ENCODE measurements at places on chromosomes 2 and 18.

DNA sequence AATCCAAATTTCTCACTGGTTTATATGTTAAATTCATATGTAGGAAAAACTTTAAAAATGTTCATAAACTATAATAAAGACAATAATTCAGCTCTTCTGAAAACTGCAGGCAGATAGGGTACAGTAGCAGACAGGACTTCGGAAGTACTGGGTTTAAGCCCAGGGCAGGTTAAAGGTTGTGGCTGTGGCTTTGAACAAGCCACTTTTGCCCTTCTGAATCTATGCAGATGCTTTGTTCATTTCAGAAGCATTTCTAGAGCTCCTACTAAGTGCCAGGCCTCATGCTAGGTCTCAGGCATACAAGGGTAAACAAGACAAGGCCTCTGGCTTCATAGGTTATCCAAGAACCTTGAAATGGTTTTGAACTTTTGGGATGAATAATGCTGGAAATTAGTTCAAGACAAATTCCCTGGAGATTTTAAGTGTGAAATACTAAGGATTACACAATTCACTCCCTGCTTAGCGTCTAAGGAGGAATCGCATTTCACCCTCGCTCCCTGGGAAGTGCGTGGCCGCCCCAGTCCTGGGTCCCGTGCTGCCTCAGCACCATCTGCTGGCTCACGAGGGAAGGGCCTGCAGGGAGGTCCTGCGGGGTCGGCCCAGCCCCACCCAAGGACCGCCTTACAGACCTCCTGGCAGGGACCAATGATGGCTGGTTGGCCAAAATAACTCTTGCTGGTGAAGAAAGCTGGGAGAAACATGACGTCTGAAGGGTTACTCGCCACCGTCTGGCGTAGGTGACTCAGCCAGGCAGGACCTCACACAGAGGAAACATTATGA lies 67.7 kb upstream of the L3MBTL4 start:
- no peak for DNase-seq

DNA sequence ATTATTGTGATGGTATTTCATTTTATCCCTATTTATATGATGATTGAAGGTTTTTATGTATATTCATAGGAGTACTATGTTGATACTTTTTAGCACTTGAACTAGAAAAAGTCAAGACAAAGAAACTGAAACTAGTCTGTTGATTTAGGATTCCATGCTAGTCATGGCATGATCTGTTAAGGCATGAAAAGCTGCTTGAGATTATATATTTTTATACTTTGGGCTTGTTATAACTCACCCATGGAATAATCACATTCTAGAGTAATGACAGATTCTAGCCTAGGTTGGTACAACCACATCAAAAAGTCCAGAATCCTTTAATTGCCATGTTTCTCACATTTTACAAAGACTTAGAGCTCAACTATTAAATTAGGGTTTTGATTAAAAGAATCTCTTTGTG lies 472.6 kb upstream of the CELF4 start:
- no peak for DNase-seq

DNA sequence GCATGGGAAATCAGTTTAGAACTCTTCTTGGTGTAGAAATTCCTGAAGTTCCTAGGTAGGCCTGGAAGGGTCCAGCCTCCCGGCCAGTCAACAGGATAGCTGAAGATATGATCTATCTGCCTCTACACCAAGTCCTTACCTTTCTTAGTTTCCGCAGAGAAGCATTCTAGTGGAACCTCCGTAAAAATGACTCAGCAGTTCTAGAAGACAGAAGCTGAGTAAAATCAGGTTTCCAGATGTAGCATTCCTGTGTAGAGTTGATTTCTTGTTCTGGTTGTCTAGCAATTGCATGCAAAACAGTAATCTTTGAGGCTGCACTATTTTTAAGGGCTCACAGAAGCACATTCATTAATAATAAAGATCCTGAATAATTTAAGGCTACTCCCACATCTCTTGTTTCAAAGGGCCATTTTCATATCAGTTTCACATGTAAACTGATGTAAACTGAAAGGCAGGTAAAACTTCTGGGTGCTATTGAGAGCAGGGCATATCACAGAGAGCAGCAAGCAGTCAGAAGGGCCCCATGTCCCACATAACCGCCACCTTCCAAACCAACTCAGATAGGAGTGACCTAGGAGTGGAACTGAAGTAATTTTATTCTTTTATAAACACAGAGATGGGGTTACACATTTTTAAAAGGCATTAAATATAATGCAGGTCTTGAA lies 3.2 kb upstream of the DYTN start:
- no peak for DNase-seq

- DNase-seq: no peak
Measured at GRCh38 chr2:209579230-209579749, 155.4 kb downstream of the MAP2 start.

- no peak for DNase-seq
Measured at GRCh38 chr18:62140259-62140658, 46.6 kb downstream of the PIGN start.

- no peak for DNase-seq
Measured at GRCh38 chr2:226001716-226002115, 602.2 kb downstream of the NYAP2 start.

DNA sequence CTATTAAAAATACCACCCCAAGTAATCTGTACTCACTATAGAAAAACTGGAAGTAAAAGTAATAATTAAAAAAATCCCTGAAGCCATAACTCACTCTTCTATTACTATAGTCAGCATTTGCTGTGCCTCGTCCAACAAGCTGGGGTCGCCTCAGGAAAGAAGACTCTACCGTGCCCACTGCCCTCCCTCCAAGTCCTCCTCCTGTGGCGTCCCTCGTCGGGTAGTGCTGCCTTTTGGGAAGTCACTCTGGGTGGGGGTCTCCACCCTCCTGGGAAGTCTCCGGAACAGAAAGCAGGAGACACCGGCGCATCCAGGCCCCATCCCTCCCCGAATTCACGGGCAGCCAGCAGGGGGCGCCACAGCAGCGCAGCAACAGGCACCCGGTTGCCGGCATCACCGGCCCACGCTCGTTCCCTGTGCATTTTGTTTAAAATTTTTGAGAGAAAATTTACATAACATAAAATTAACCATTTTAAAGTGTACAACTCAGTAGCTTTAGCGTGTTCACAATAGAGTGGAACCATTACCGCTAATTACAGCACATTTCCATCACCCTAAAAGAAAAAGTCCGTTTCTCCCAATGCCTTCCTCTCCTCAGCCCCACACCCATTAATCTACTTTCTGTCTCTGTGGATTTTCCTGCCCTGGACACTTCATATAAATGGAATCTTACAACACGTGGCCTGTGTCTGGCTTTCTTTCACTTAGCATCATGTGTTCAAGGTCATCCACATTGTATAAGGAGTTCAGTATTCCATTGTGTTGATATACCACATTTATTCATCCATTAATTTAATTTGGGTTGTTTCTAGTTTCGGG lies 62.2 kb downstream of the ADNP2 start:
- DNase-seq: no peak

DNA sequence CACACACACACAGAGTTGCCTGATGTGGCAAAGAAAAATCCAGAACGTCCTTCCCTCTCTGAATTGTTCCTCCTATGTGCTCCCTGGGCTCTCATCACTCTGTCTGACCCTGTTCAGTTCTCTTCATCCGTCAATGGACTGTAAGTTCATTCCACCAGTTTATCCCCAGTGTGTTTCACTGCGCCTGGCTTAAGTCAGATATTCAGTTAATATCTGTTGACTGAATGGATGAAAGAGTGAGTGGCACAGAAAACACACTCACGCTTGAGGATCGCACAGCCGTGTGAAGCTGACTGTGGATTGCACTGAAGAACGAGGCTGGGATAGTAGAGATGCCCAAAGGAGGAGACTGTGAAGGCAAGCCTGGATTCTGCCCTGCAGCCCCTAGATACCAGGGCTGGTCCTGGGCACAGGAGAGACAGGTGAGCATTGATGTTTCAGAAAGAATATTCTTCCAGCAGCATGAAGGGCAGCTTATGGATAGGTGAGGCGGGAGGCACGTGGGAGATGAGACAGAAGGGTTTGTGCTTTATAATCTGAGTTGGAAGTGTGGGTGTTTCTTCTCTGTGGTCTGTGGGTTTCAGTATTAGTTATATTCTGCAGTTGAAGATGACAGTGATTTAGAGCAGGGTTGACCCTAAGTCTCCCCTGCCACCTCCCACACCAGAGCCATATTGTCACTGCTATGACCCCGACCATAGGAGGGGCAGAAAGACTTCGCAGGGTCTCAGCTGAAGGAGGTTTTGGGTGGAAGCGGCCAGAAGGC lies 129.9 kb downstream of the SOCS6 start:
- DNase-seq: no peak

DNA sequence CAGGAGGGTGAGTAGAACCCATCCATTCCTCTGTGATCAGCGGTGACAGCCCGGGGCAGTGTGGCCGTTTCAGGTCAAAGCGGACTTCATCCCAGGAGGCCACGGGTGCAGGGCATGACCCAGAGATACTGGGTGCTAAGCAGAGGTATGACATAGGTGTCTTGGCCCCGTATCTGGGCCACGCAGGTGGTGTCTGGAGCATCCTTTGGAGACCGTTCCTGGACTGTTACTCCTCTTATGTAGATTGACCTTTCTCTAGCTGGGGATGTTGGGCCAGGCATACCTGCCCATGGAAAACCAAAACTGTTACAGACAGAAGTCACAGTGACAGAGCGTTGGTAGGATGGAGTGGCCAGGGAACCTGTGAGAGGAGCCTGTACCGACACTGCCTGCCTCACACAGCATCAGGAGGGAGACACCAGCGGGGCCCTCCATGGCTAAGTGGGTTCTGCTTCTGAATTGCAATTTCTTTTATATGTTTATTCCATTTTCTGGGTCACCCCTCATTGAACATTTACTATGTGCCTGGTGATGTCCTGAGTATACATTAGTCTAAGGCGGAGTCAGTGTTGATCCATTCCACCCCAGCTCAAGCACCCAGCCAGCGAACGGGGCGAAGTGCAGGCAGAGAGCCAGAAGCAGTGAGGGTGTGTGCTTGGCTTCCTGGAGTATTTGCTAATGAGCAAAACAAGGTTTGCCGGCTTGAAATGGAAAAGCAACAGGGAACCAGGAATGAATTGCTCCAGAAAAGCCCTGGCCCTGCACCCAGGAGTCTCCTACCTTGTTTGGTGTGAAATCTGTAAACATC lies 141.7 kb downstream of the SH3RF3 start:
- DNase-seq: no peak

GRCh38 chr2:9973690-9974089 lies 22.2 kb downstream of the GRHL1 start:
- DNase-seq: no peak

- DNase-seq: no peak
Measured at GRCh38 chr2:10949835-10950234, 38.1 kb downstream of the KCNF1 start.

GRCh38 chr2:164032995-164033394 lies 297.2 kb upstream of the FIGN start:
- DNase-seq: no peak

- DNase-seq: no peak
Measured at GRCh38 chr2:109239720-109240119, 110.7 kb downstream of the SH3RF3 start.

GRCh38 chr2:30165617-30166016 lies 18.8 kb downstream of the YPEL5 start:
- DNase-seq: no peak

DNA sequence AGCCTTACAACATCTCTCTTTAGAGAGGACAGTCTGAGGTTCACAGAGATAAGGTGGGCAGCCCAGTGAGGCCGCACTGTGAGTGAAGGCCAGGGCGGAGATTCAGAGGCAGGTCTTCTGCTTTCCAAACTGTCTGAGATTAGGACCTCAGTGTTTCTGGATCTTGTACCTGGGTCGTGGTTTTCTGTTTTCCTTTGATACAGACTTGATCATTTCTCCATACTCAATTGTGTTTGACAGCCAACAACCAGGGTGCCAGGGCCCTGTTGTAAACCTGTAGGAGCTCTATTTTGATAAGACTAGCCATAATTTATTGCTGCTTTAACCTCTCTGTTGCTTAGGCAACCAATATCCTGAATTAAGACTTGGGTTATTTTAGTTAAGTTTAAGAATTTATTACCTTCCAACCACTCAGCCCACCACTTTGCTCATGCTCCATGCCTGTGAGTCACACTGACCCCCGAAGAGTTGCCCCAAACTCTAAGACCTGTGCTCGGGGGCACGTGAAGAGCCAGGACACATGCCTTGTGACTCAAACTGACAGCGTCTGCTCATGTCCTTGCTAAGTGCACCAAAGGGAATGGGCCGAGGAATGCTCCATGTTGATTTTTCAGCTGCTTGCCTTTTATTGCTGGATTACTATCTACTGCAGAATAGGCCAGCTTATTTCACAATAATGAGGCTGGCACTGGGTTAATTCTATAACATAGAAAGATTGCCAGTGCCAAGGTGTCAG lies 248.6 kb downstream of the BCL2 start:
- DNase-seq: no peak

DNA sequence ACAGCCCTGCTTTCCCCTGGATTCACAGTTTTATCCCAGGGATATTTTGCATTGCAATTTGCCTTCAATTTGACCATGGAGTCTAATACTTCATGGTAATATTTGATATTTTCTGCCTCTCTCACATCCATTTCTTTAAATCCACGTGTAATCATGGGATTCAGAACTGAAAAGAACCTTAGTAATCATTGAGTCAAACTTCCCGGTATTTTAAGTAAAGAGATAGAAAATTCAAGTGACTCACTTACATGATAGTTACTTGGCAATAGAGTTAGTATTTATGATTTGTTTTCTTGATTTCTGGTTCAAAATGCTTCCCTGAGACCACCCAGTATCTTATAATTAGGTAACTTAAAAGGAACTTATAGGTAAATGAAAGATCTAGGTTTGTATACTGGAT lies 33.7 kb upstream of the CDC42EP3 start:
- DNase-seq: no peak

DNA sequence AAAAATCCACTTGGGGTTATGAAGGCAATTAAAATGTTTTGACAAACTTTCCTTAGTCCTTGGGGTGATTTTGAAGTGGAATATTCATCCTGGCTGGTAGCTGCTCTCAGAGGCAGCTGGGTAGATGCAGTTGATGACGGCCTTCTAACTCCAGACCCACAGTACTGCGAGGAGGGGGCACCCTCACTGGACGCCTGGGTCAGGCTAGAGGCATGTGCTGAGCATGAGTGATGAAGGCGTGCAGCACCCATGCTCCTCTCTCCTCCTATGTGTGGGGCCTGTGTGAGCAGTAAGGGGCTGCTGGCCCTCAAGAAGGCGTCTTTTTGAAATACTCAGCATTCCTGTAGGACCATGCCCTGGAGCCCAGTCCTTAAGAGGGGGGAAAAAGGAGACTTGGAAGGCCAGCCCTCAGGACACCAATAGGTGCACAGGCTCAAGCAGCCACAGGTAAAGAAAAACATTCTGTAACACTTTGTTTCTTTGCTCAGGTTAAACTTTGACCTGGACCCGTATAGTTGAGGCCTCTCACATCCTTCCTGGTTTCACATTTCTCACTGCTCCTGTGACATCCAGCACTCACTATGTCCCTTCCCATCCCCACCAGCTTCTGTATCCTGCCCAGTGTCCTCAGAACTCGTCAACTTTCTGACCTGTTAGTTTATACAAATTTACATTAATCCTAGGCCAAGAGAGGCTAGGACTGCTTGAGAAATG lies 64.4 kb downstream of the CD8B2 start:
- no peak for DNase-seq

All from activated T-helper 1 cell treated with anti-CD3 and anti-CD28 coated beads, Interleukin-2, amount 50 U/mL, for 16 hours (primary cell).